Stimulated activated CD4-positive, alpha-beta T cell treated with anti-CD3 and anti-CD28 coated beads, TNF-alpha, amount 100 ng/mL, for 48 hours (primary cell): ENCODE measurements at places on chromosomes 5 and 9.

- no peak for DNase-seq
These were observed 7.1 kb upstream of the AGPAT2 start for GRCh38 chr9:136694163-136694871.

DNA sequence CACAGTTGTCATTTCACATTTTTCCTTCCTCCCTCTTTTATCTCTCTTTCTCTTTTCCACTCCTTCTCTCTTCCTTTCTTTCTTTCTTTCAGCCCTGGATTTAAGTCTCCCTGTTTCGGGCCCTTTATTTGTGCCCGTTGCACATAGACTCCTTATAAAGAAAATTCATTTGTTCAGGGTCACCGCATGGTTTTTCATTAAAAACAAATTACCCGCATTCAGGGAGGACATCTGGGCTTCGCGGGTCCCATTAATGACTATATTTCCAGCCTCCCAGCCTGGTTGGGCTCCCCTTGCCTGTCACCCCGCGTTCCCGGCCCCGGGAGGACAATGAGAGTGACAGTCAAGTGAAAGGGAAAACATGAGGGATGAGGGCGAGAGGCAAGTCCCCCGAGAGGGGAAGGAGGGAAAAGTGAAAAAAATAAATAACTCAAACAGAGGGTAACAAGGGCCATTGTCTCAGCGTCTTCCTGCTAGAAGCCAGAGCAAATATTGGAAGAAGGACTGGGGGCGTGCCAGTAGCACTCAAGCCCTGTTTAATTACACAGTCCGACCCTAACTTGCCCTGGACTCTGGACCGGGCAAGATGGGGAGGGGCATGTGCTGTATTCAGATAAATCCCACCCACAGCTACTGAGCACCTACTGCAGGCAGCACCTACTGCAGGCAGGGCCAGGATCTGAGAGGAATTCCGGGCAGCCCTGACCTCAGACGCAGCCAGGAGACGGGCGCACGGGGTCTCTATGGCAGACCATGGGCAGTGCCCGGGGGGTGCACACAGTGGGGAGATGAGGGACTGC, 166.2 kb downstream of the PAX5 start:
- no peak for DNase-seq

GRCh38 chr5:108083232-108083631, 298.7 kb downstream of the FBXL17 start:
- no peak for DNase-seq

GRCh38 chr9:3434594-3434993, 91.2 kb downstream of the RFX3 start:
- DNase-seq = no peak

DNA sequence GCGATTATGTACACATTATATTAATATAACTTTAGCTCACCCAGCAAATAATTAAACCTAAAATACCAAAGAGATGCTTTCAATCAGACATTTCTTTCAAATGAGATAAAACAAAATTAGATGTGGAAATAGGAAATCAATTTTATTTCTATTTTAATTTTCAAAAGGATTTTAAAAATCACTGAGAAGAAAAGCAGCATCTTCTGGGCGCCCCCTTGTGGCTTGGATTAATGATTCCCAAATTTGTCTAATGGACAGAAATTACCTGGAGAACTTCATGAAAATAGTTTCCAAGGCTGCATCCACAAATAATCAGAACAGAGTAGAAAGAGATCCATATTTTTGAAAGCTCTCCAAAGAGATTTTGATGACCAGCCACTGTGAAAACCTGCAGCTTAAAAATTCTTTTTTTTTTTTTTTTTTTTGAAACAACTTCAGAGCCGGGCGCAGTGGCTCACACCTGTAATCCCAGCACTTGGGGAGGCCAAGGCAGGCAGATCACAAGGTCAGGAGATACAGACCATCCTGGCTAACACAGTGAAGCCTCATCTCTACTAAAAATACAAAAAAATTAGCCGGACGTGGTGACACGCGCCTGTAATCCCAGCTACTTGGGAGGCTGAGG, 50.9 kb upstream of the CEMIP2 start:
- peak; percentile 30 for DNase-seq

DNA sequence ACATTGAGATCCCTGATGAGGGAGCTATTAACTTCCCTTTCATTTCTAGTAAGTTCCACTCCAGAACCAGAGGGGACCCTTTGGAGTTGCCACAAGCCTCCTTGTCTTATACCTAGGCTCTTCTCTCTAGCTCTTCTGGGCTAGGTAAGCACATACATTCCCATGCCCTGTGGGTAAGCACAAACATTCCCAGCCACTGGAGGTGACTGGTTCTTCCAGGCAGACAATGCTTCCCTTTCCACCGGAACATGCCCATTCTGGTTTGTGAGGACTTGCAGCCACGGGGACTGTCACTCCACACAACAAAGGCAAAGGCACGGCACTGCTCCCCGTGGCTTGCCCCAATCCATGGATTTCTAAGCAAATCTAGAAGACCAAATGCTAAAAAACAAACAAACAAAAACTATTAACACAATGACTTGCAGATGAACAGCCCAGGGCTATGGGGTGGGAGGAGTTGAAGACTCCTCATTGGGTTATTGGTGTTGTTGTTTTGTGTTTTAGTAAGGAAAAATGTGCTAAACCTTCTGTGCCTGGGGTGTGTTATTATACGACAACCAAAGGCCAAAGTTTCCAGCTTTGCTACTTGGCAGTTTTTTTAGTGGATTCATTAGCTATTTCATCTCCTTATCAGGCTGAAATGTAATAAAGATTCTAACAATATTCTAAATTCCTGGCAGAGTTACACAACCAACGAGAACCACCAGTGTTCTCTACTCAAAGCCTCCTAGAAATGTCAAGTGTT, 276.2 kb downstream of the SYK start:
- DNase-seq = no peak

DNA sequence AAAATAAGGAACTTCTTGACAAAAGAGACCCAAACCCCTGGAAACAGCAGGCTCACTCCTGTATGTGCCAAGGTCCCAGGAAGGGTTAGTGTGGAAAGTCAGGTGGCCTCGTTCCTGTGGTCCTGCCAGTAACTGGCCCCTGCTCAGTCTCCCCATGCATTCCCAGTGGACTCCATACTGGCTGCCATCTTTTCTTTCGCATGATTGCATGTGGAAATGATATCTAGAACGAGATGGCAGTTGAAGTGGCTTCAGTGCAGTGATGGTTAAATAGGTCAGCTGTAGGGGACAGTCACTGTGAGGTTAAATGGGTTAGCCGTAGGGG, 30.4 kb downstream of the AHRR start:
- DNase-seq = no peak

- DNase-seq = no peak
These were observed 33.3 kb downstream of the DMRT2 start for GRCh38 chr9:1083325-1083913.

DNA sequence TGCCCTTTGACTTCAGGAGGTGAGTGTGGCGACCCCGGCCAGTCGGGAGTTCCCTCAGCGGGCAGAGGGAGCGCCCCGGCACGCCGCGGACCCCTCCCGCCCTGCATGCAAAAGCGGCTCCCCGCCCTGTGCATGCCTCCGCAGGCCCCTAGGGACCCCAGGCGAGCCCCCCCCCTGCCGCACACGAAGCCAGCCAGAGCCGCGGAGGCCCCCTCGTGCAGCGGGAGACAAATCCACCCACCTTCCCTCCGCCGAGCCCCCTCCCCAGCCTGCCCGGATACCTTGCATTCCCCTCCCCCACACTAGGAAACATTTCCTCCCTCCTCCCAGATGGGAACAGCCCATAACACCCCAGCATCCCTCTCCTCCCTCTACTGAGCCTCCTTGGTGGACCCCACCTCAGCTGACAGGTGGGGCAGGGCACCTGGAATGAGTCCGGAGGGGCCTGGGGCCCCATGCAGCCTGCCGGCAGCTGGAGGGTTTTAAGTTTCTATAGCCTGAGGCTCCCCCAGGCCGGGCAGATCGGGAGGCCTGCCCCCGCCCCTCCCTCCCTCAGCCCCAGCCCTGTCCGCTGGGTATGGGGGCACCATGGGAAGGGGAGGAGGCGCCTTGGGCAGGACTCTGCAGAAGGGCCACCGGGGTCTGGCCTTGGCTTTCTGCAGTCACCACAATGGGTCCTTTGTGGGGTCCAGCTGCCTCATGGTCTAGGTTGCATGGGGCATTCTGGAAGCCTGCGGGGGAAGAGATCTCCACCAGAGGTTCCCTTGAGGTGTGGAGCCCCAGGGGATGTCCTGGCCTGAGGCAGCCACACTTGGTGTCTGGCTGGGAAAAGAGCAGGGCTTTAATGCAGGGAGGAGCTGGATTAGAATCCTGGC, 601 bp downstream of the ERGIC1 start:
- no peak for DNase-seq

DNA sequence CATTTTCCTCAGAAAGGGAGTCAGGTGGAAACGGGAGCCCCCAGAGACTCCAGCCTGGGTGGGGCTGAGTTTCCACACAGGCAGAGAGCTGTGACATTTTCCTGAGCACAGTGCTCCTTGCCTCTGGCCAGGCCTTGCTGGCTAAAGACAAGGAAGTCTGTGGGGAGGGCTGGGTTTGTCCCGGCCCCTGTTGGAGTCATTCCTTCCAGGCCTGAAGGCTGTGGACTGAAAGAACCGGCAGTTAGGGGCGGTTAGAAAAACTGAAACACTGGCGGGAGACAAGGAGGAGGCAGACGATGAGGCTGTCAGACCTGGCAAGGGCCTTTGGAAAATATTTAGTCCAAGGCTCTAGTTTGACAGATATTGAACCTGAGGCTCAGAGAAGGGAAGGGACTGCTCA, 29.9 kb downstream of the COL15A1 start:
- DNase-seq = no peak

GRCh38 chr5:118577621-118578020, 410.7 kb downstream of the DTWD2 start:
- DNase-seq = no peak

GRCh38 chr5:59562756-59563389, 330.7 kb downstream of the PDE4D start:
- no peak for DNase-seq

- DNase-seq = no peak
These were observed 7.4 kb downstream of the RETREG1 start for GRCh38 chr5:16609412-16609811.

- DNase-seq = no peak
These were observed 74.6 kb downstream of the CFAP95 start for GRCh38 chr9:69895185-69895584.

GRCh38 chr5:150015415-150015814, 14.9 kb downstream of the HMGXB3 start:
- no peak for DNase-seq

GRCh38 chr5:126970517-126971017, 59.8 kb downstream of the MARCHF3 start:
- no peak for DNase-seq

DNA sequence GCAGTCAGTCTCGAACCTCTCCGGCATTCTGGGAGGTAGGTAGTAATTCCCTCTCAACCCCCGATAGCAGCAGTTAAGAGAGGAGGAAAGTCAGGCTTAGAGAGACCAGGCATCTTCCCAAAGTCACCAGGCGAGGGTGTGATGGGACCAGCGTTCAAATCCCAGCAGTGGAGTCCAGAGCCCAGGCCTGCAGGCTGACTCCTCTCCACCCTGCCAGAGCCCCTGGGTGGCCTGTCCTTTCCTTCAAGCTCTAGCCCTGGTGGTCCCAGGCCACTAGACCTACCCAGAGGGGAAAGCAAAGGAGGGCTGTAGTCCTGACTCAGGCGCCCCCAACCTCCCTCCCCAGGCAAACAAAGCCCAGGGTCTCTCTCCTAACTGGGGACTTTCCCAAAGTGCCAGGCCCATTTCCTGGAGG, 4.2 kb upstream of the NR5A1 start:
- no peak for DNase-seq

DNA sequence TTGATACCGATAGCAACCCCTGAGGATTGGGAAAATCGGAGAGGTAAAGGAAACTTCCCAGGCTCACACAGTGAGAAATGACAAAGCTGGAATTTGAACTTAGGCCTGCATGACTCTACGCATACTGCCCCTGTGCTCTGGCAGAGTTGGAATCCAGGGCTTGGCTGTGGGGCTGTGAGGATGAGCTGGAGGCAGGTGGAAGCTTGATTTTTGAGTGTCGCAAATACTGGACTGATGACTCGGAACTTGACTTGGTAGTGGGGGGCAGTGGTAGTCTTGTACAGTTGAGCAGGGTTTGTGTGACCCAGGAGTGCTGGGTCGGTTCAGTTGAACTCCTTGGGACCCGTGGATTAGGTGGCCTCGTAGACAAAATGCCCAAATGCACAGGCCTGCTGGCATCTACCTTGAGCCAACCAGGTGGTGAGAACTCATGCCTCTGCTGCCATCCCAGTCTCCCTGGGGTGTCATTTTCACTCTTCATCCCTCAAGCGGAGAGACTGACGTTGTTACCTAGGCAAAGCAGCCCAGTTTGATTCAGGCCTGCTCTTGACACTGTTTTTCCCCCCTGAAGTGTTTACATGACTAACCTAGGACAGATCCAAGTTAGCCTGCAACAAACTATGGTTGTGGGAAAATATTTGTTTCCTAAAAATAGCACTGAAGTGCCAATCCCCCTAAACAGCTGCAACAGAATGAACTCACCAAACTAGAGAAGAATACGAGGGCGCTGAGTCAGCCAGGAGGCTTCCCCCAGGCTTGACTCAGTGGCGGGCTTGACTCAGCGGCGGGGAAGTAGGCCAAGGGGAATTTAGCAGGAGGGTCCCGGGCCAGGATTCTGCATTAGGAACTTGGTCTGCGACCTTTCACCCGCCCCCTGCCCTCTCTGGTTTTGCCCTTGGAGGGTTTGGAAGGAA, 45.7 kb upstream of the ORM1 start:
- no peak for DNase-seq

- no peak for DNase-seq
These were observed 81.7 kb downstream of the DCP2 start for GRCh38 chr5:113058269-113058668.

- DNase-seq = no peak
These were observed 1084.4 kb upstream of the WWC1 start for GRCh38 chr5:167207081-167207480.
